ENCODE measurements at places on chromosomes 12 and 14.

DNA sequence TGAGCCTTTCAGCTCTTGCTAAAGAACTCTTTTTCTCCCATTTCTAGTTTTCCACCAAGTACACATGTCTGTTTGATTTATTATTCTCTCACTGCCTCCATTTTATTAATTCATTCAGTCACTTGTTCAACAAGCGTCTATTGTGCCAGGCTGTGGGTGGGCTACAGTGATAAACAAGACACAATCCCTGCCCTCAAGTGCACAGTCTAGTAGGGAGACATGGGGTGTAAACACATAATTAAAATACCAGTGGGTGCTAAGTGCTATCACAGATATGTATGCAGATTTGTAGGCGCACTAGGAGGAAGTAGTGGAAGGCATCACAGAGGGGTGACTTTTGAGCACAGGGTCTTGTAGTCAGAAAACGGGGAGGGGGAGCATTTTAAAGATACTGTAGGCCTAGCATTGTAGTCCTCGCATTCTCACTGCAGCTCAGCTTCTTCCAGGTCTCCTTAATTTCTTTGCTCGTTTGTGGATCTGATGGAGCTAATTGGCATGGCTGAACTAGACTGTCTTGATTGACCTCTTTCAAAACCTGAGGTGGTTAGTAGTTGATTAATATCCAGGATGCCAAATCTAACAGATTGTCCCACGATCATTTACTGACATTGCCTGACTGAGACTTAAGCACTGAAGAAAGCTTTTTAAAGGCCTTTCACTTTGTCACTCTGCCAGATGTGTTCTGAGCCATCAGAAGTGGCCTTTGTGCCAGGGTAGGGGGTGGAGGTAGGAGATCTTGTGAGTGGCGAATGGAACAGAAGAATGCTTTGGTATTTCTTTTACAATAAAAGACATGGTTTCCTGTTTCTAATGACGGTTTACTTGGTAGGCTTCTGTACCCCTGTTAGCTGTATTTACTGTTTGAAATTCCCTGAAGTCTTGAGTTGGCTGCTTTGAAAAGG, 116.9 kb downstream of the DIP2B start:
- DNase-seq = no peak

- DNase-seq = no peak
Measured at GRCh38 chr14:75428230-75429104, 645 bp downstream of the JDP2 start.

GRCh38 chr14:73049428-73049827, 8.9 kb upstream of the RBM25 start:
- no peak for DNase-seq

GRCh38 chr12:57456145-57456700, 1.1 kb downstream of the INHBE start:
- DNase-seq = no peak

DNA sequence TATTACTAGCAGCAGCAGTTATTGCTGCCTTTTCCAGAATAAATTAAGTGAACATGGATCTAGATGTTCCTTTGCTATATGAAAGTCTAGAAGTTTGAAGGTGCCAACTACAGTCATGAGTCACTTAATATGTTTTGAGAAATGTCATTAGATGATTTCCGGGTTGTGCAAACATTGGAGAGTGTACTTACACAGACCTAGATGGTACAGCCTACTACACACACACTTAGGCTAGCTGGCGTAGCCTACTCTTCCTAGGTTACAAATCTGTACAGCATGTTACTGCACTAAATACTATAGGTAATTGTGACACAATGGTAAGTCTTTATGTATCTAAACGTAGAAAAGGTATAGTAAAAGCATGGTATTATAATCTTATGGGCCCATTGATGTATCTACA, 368.1 kb downstream of the PDZRN4 start:
- DNase-seq = no peak

GRCh38 chr14:24365600-24366412, 2.2 kb upstream of the NFATC4 start:
- peak; percentile 59 for DNase-seq
